ENCODE measurements at places on chromosomes 16 and 17. TPM values are rescaled to one million over a fixed set of nuclear protein-coding genes. Genes with fewer than 3 reads are reported as not detected.

SCIMP gene
- total RNA-seq: 0.03 TPM

CCL4L2 gene
- total RNA-seq: 12.2 TPM

RAB37 gene
- 5.9 TPM for total RNA-seq

FN3K gene
- total RNA-seq: 4.0 TPM

GRCh38 chr17:74147966-74148365 is 55.5 kb upstream of the RPL38 start:
- no peak for DNase-seq

DNA sequence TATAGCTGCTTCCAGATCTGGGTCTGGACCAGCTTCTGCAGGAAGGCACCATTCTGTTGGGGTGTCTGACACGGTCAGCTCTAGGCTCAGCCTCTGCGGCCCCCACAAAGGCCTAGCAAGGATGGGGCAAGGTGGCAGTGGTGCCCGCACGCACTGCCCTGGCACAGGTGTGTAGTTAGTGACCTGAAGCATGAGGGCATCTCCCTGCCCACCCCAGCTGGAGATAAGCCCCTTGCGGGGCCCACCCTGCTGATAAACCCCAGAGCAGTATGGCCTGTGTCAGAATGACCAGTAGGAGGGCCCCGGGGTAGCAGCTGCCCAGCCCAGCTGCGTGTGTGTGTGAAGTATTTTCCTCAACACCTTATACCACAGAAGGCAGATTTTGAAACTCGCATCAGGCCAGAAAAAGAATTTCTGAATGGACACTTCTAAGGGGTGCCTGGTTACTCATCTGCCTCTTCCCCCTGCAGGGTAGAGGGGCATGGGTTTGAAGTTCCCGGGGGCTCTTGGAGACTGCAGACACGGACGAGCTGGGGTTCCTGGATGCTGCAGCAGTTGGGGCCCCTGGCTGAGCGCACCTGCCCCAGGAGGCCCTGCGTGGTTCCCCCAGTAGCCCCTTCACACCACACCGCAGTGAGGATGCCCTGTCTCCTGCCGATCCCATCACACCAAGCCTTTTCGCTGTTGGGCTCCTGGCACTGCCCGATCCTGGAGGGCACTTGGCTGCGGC is 4.5 kb downstream of the ARHGDIA start:
- DNase-seq: no peak

DNA sequence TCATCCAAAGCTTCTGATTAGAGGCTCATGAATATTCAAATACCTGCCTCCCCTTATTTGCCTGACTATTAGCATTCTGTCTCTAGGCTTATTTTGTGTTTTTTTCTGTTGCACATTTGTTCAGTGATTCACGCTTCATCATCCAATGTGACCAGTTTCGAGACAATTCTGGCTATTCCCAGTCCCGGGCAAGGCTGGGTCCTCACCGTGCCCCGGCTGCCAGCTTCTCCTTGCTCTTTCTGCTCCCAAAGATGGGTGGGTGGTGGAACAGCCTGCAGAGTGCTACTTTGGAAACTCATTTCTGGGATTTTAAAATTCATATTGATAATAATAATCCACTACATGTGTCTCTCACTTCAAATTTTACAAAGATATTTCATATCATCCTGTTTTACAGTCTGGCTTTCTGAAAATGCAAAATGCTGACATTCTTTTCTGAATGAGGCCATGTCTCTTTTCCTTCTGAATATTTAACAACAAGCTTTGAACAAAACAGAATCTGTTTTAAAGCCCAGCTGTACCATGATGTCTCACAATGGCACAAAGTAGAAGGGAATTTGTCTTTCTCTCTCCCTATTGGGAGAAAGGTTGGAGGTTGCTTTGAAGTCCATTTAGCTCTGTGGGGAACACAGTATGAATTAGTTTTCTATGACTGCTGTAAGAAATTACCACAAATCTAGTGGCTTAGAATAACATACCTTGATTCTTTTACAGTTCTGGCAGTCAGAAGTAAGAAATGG is 116.9 kb upstream of the CDH13 start:
- no peak for DNase-seq

DNA sequence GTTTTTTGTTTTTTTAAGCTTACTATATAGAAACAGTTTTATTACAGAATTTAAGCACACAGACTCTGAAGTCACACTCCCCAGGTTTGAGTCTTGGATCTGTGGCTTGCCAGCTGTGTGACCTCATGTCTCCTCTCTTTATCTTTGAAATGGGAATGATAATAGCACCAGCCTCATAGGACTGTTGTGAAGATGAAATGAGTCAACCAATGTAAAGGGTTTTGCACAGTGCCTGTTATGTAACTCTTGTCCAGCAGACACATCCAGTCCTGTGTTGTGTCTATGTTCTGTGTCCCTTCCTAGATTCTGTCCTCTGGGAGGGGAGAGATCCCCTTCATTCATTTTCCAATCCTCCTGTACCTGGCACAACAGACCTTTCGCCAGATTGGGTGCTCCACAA is 3.1 kb upstream of the CPD start:
- DNase-seq: no peak

- DNase-seq: peak; percentile 1
Observed at GRCh38 chr16:66265048-66265415, 101.5 kb upstream of the CDH5 start.

DNA sequence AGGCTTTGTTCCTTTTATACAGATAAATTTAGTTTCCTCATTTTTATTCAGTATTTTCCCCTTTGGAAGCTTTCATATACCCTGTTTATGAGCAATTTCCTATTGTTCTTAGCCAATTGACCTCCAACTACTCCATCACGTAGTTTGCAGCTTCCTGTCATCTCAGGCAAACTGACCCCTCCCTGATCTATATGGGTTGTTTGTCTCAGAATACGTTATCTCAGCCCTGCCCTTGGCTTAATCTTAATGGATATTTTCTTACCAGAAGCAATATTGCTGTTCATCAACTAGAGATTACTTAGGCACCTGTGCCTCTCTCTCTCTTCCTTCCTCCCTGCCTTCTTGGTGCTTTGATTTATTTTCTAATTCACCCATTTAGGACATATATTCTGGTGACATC is 81.2 kb downstream of the ZNF18 start:
- DNase-seq: no peak

GRCh38 chr17:28065706-28066105 is 23.2 kb downstream of the NLK start:
- DNase-seq: no peak

GRCh38 chr16:81136390-81137335 is 40.5 kb upstream of the GCSH start:
- peak; percentile 51 for DNase-seq
